ENCODE measurements at places on chromosomes 11 and 22.

DNA sequence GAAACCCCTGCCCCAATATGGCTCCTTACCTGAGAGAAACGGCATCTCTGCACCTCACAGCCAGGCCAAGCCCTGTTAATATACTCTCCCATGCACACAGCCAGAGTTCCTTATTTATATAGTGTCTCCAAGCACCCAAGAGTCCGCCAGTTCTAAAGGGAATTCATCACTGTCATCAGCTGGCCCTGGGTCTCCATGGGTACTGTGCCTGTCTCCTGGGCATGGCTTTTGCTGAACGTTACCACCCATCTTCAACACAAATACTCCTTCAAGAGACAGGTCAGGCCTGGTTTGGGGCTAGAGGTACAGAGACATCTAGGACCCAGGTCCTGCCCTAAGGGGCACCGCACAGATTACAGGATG is 1.6 kb upstream of the ATG16L2 start:
- DNase-seq, result no peak
- H3K36me3 ChIP-seq, result peaks cover 12% of the 10 kb centered on the region
- peak overlapping the region; percentile 52 for H3K27ac ChIP-seq
- H3K27me3 ChIP-seq, result no peaks in the 10 kb centered on the region
- peak overlapping the region; percentile 81 for H3K4me3 ChIP-seq
- H3K4me1 ChIP-seq, result peaks cover 31% of the 10 kb centered on the region

- H3K27ac ChIP-seq, result no peak overlapping the region
- no peaks in the 10 kb centered on the region for H3K27me3 ChIP-seq
- no peak overlapping the region for H3K4me3 ChIP-seq
- peaks cover 9% of the 10 kb centered on the region for H3K4me1 ChIP-seq
- DNase-seq, result no peak
These were observed 14.9 kb downstream of the FAM118B start for GRCh38 chr11:126226334-126227084.

GRCh38 chr22:46042786-46043185 is 65.8 kb upstream of the WNT7B start:
- no peak overlapping the region for H3K27ac ChIP-seq
- DNase-seq, result no peak
- H3K4me1 ChIP-seq, result peaks cover 25% of the 10 kb centered on the region

DNA sequence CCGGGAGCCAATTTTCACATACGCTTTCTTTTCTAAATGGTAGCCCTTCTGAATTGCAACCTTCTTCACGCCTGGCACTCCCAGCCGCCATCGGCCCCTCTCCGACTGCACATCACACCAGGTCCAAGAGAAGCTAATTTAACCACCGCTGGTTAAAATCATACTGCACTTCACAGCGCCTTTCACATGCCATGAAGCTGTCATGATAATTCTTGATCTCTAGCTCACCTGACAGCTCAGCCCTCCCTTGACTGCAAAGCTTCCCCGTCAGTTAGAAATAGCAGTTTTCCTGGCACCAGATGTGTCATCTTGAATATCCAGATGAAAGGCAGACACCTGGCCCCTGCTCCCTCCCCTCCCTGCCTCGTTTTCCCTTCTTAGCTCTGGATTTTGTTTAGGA is 101.4 kb downstream of the ARL14EP start:
- peaks cover 76% of the 10 kb centered on the region for H3K4me1 ChIP-seq
- DNase-seq, result no peak
- H3K36me3 ChIP-seq, result peaks cover 8% of the 10 kb centered on the region
- H3K27ac ChIP-seq, result peak overlapping the region; percentile 80
- no peaks in the 10 kb centered on the region for H3K27me3 ChIP-seq

- DNase-seq, result no peak
- peaks cover 32% of the 10 kb centered on the region for H3K36me3 ChIP-seq
- no peak overlapping the region for H3K4me3 ChIP-seq
- no peaks in the 10 kb centered on the region for H3K27me3 ChIP-seq
- H3K4me1 ChIP-seq, result peaks cover 2% of the 10 kb centered on the region
- no peak overlapping the region for H3K27ac ChIP-seq
These were observed 129.1 kb downstream of the EHF start for GRCh38 chr11:34749666-34750659.

GRCh38 chr11:64077607-64078006 is 41.9 kb downstream of the FLRT1 start:
- DNase-seq, result no peak
- H3K4me3 ChIP-seq, result no peak overlapping the region
- H3K4me1 ChIP-seq, result peaks cover 14% of the 10 kb centered on the region
- H3K27me3 ChIP-seq, result peaks cover 2% of the 10 kb centered on the region
- H3K27ac ChIP-seq, result no peak overlapping the region
- H3K36me3 ChIP-seq, result peaks cover 2% of the 10 kb centered on the region

DNA sequence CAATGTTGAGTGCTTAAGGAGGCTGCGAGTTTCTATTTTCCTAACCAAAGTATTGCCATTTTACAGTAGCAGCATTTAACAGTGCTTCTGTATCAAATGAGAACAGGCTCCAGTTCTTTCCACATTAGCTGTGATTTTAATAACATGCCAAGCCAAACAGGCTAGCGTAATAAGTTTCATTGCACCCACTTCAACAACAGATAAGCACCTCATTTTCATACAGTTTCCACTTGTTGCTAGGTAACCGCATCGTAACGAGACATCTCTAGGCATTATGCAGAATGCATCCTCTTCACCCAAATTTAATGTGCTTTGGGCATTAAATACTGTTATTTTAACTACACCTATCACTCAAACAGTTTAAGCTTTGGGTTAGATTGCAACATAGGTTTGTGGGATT is 79.0 kb downstream of the CADM1 start:
- peaks cover 39% of the 10 kb centered on the region for H3K4me1 ChIP-seq
- no peaks in the 10 kb centered on the region for H3K36me3 ChIP-seq
- H3K27ac ChIP-seq, result no peak overlapping the region
- DNase-seq, result no peak

- H3K27me3 ChIP-seq, result peaks cover 4% of the 10 kb centered on the region
- peaks cover 1% of the 10 kb centered on the region for H3K4me1 ChIP-seq
- H3K4me3 ChIP-seq, result no peak overlapping the region
- DNase-seq, result no peak
- no peak overlapping the region for H3K27ac ChIP-seq
These were observed 1289.4 kb downstream of the FAM181B start for GRCh38 chr11:81444297-81444696.

DNA sequence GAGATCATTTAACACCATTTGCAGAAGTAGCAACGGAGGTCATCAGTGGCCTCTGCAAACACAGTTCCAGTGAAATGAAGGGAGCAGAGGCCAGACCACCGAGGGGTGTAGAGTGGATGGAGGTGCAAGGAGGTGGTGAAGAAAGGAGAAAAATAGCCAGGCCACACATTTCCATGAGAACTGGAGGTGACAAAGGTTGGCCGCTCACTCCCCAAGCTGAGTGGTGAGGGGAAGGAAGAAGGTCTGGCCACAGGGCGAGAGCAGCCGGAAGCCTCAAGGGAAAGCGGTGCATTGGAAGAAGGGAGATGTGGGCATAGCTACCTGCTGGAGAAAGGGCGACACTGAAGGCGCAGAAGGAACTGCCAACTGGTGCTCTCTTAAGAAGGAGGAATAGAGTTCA is 20.1 kb upstream of the TMPRSS4 start:
- no peaks in the 10 kb centered on the region for H3K36me3 ChIP-seq
- H3K27ac ChIP-seq, result no peak overlapping the region
- DNase-seq, result no peak
- H3K4me1 ChIP-seq, result peaks cover 17% of the 10 kb centered on the region
- H3K27me3 ChIP-seq, result peaks cover 31% of the 10 kb centered on the region
